ENCODE measurements at places on chromosomes 5 and 9.
A peak's percentile ranks its signal among the peaks of the same experiment; 100 is the strongest.

DNA sequence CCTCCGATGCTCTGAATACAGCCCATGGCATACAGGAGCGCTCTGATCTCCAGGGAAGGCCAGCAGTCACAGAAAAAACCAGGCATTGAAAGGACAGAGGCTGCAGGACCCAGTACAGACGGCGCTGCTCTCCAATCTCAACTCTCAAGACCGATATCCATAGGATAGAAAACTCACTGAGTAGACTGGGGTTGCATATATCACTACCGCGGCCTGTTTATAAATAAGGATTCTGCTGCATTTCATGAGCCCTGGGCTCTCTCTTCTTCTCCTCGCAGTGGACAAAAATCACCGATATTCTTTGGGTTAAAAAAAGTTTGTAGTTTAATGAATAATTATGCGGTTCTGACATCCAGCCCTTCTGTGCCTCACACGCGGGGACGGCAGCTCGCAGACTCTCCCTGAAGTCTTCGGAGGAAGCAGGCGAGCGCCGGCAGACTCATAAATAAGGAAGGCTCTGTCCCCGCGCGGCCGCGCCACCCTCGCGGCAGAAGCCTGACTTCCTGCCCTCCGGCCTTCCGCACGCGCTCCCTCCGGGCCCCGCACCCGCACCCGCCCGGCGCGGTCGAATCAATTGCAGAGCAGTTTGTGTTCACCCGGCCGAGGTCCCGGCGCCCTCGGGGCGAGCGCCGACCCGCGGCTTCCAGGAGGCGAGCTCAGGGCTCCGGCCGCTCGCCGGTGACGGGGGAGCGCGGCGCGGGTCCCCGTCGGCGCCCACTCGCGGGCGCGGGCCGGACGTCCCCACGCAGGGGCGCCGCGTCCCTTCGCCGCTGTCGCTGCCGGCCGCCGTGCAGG is at the start of gene FAM78A:
Gene FAM78A, minus strand, starts transcription at position 417 of the 795 bp plus-strand sequence. Its CDS starts 331 bp downstream, at position 86.
- DNase-seq, result peak; percentile 54

GRCh38 chr5:170632985-170633234 is 129.1 kb downstream of the KCNIP1 start:
- peak; percentile 32 for DNase-seq

GRCh38 chr5:68033961-68034571 is 181.5 kb upstream of the PIK3R1 start:
- DNase-seq, result no peak

DNA sequence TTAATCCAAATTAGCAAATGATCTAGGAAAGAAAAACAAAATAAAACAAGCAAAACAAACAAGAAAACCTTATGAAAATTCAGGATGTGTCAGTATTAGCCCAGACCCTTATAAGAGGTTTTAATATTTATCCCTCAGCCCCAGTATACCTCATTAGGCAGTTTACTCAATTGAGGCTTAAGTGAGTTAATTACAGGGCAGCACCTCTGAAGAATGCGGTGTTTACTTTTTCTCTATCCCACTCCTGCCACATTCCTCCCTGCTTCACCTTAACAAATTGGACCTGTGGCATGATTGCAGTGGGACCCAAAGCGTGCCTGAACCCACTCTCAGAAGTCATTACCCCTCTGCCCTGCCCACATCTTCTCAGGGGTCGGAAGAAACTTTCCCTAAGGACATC is 67.1 kb downstream of the SIL1 start:
- DNase-seq, result no peak

DNA sequence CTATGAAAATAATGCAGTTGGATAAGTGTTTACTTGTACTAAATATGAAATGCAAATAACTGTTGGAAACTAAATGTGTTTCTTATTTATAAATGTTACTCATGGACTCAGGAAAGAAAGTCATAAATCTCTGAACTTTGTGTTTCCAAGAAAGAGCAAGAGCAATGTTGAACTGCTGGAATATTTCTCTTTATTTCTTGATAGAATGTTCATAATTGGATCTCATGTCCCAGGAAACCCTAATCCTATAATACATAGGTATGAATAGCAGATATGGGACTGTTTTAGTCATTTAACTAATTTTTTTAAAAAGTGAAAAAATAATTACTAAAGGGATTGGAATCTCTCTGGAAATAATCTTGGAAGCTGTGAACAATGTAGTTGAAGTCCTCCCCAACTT is 245.0 kb upstream of the ACTBL2 start:
- no peak for DNase-seq

GRCh38 chr5:149588936-149589335 is 7.6 kb downstream of the ARHGEF37 start:
- no peak for DNase-seq

Measured in CD4-positive, alpha-beta T cell treated with Interleukin-15 for 1 hour (primary cell).